Smooth muscle cell of the pulmonary artery (primary cell): ENCODE measurements at places on chromosomes 7 and 10. TPM values are rescaled to one million over a fixed set of nuclear protein-coding genes. Genes with fewer than 3 reads are reported as not detected.

Gene GDF10
- total RNA-seq = 0.03 and 5.5 TPM in 2 replicates

Gene GHRHR
- not detected in 2 replicates for total RNA-seq

Gene GIMAP5
- total RNA-seq = not detected in 2 replicates

Gene OPN4
- total RNA-seq = not detected in 2 replicates

Gene C7orf57
- not detected in 2 replicates for total RNA-seq

Gene CFAP69
- total RNA-seq = 10.6 and 13.4 TPM in 2 replicates

Gene APBB1IP
- 0.13 and 0.26 TPM in 2 replicates for total RNA-seq

Gene ABCC2
- total RNA-seq = 0.59 and 1.2 TPM in 2 replicates

Gene PRLHR
- total RNA-seq = not detected in 2 replicates

Gene MMD2
- total RNA-seq = not detected in 2 replicates

Gene NRCAM
- total RNA-seq = 1.6 and 22.6 TPM in 2 replicates

Gene SEMA3D
- total RNA-seq = 11.8 and 22.5 TPM in 2 replicates

Gene UBE2H
- 85.4 and 102 TPM in 2 replicates for total RNA-seq

Gene SDHAF3
- total RNA-seq = 4.0 and 4.3 TPM in 2 replicates

Gene NODAL
- total RNA-seq = not detected in 2 replicates

Gene NHLRC2
- total RNA-seq = 14.2 and 15.2 TPM in 2 replicates

Gene COL28A1
- 0.07 and 0.17 TPM in 2 replicates for total RNA-seq

Gene FBXO24
- total RNA-seq = 0.13 and 0.20 TPM in 2 replicates

Gene UPK3BL2
- total RNA-seq = 3.4 and 3.5 TPM in 2 replicates

Gene NDUFB2
- total RNA-seq = 38.3 and 64.3 TPM in 2 replicates

Gene CCNJ
- total RNA-seq = 4.5 and 7.9 TPM in 2 replicates

Gene HMX3
- not detected in 2 replicates for total RNA-seq

Gene ABCB4
- total RNA-seq = 0.99 and 1.1 TPM in 2 replicates

Gene MSMB
- total RNA-seq = not detected in 2 replicates

Gene ACHE
- total RNA-seq = 0.07 and 0.13 TPM in 2 replicates

Gene TOMM7
- total RNA-seq = 117 and 212 TPM in 2 replicates

Gene NUTM2A
- total RNA-seq = 0.46 and 0.56 TPM in 2 replicates
